Motor neuron (in vitro differentiated cells): ENCODE measurements at places on chromosomes 2 and 18.

DNA sequence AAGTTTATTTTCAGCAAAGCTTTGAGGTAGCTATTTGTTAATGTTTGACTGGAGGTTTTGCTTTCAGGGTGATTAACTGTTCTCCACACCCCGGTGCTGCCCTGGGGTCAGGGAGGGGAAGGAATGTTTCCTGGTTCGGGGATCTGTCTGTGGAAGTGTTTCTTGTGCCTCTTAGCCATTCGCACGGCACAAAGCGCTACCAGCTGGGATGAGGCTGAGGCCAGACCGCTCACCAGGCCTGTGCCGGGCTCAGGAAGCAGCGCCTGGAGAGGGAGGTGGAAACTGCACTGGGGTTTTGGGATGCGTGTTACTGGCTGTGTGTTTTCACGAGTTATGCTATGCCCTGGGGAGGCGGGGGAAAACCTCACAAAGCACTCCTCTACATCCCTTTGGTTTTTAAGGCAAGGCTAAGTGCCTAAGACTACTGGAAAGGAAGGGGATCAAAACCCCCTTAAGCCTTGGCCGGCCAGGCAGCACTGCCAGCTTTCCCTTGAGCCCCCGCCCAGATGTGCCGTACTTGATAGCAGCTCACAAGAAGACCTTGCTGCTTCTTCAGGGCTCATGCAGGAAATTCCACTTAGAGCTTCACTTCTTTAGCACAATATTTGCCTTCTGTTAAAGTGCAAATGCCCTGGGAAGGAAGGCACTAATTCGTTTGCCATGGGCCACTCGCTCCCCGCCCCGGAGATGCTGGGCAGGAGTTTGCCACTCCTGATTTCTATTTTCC lies 65.7 kb upstream of the CNGA3 start:
- peak; percentile 67 for ATAC-seq

- peak; percentile 38 for ATAC-seq
Measured at GRCh38 chr2:212364112-212364985, 174.3 kb downstream of the ERBB4 start.

- no peak for ATAC-seq
Measured at GRCh38 chr2:60409531-60409871, 144.0 kb downstream of the BCL11A start.

DNA sequence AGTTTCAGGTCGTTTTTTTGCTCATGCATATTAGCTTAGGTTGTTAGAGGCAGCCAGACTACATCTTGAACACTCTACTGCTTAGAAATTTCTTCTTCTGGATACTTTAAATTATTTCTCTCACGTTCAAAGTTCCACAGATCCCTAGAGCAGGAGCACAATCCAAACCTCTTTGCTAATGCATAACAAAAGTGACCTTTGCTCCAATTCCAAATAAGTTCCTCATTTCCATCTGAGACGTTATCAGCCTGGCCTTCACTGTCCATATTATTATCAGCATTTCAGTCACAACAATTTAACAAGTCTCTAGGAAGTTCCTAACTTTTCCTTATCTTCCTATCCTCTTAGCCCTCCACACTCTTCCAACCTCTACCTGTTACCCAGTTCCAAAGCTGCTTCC lies 50.4 kb upstream of the ERMN start:
- no peak for ATAC-seq

DNA sequence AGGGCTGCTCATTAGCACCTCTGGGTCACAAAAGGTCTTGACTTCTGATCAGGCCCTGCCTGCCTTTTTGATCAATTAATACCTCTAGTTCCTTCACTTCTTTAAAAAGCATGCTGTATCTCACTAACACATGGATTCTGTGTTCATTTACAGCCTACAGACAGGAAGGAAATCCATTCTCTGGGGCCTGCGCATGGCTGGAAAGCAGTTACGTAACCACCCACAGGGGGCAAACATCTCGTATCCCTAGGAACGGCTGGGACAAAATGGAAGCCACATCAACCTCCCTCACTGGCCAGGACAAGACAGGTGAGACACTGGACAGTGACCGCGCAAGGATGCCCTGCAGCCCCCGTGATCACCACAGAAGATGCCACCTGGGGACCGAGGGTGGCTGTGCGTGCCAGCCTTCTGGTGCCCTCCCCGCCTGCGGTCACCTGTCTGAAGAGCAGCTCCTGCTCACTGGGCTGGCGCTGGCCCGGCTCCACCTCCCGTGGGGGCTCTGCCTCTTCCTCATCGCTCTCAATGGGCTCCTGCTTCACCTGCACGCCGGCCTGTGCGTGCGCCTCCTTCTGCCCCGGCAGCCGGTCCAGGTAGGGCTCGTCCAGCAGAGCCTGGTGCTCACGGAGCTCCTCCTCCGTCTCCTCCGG lies 266.9 kb downstream of the TWIST2 start:
- ATAC-seq, result no peak

GRCh38 chr2:161979490-161979889 lies 94.5 kb downstream of the DPP4 start:
- no peak for ATAC-seq

DNA sequence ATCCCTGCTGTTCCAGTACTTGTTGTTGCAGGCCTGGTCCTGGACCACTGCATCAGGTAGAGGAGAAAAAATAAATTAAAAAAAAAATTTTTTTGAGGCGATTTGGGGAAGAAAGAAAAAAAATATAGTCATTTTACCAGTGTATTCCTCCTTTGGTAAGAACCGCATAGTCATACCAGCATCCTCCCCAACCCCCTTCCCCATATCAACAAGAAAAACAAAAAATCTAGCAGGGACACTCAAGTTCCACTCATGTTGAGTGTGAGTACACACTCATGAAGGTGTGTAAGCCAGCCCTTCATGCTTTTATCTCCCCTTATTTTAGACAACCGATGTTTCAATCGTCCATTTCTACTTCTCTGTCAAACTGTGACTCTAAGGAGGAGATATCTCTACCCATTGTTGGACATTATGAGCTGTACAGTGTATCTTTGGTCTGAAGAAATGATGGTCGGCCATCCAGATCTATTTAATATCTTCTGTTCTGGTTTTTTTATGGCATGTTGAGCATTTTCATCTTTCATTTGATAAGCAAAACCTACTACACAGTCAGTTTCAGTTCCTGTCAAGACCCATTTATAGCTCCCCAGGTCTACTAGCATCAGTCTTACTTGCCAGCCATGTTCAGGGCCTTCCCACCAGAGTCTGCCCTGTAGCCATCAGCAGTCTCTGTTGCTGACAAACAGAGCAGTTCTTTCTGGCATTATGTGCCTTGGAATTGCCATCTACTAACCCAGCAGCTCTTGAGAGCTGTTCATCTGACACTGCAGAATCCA lies 20.0 kb downstream of the ELP2 start:
- no peak for ATAC-seq

GRCh38 chr2:237648016-237648381 lies 20.6 kb downstream of the LRRFIP1 start:
- ATAC-seq, result no peak
